Central memory CD4-positive, alpha-beta T cell (primary cell): ENCODE measurements at places on chromosomes 2 and 18.

- DNase-seq: no peak
These were observed 267.1 kb downstream of the ICOS start for GRCh38 chr2:204203704-204204103.

DNA sequence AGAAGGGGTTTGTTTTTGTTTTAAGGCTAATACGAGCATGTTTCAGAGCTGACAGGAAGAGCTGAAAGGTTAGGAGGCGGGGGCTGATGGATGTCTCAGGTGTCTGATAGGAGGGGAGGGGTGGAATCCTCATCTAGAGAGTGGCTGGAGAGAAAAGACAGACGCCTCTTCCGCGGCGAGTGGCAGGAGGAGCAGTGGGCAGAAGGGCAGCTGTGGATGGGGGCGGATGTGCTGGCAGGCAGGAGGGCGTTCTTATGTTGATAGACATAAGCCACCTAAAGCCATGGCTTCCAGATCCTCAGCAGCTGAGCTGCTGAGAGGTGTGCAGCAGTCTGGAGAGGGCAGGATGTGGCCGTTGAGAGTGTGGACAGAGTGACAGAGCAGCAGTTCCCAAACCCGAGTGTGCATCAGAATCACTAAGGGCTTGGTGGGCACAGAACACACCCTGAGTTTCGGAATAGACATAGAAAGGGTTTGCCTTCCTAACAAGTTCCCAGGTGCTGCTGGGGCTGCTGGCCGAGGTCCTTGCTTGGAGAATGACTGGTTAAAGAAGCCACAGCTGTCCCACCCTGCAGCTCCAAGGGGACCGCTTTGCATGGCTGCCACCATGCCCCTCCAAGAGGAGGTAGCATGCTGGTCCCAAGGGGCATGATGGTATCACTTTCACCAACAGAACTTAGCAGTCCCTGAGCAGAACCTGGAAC, 3.0 kb upstream of the ITM2C start:
- no peak for DNase-seq

DNA sequence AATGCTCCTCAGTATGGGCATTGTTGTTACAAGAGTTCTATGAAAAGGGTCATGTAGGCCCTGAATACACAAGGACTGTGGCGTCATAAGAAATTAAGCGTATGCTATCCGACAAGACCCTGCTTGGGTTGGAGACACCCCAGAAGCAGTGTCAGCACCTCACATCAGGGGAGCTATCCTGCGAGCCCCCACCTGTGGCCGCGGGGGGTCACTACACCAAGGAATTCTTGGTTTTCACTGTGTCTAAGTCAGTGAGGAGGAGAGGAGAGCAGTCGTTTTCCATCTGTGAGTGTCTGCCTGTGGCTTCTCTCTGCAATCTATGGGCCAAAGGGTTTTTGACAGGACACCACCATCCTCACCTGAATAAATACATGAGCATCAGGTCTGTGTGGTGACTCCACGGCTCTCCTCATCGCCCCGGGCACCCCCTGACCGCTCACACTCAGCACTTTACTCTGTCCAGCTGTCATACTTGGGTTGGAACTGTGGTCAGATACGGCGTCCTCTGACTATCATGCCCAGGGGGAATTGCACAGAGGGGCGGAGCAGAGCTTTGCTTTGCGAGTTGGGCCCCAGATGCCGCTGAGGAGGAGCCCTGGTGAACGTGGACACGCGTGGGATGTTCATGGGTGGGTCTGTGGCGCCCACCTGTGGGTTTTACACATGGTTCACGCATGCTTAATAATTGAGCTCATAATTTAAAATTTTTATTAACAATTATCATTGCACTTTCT, 235.5 kb downstream of the MYT1L start:
- no peak for DNase-seq

DNA sequence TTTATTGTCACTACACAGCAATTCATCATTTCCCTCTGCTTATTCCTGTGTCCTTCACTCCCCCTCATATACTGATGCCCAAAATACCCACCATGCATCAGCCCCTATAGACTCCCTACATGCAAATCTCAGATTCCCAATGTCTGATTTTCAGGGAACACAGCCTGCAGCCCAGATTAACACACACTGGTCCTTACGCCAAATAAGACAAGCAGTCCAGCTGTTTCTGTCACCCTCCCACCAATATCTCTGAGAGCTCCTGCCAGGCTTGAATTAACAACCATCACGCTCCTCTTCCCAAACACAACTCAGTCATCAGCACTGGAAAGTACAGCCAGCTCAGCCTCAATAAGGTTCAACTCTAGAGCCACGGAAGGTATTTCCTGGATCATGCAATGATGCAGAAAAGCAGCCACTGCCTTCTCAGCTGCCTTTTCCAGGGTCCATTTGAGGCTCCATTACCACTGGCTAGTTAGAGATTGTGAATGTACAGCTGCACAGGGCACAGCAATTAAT, 39.0 kb upstream of the SLC35F5 start:
- DNase-seq: no peak

DNA sequence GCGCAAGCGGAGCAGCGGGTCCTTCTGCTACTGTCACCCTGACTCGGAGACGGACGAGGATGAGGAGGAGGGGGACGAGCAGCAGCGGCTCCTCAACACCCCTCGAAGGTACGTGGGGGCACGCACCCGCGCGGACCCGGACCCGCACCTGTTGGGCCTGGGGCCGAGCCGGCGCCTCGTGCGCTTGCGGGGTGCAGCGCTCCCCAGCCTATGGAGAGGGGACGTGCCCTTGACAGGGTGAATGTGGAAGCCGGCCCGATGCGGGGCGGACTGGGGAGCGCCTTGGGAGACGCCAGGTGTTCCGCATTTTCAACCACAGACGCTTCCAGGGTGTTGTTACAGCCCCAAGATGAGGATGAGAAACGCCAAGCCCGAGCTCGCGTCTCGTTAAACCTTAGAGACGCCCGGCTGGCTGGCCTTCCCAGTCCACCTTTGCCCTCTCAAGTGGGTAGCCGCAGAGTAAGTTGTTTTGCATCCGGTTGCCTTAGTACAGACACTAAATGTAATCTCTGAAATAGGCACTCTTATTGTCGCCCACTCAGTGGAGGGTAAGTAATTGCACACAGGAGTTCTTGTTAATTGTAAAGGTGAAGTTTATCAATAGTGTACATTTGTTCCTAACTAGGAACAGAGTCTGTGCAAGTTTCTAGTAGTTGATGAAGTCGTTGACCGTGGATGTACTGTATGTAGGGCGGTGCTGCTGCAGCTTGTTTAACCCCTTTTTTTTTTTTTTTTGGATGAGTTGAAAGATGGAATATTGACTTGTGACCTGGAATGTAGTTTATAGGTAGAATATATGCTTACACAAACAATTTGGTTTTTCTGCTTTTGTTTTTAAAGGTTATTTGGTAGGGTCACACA, 815 bp downstream of the GMCL1 start:
- peak; percentile 51 for DNase-seq

DNA sequence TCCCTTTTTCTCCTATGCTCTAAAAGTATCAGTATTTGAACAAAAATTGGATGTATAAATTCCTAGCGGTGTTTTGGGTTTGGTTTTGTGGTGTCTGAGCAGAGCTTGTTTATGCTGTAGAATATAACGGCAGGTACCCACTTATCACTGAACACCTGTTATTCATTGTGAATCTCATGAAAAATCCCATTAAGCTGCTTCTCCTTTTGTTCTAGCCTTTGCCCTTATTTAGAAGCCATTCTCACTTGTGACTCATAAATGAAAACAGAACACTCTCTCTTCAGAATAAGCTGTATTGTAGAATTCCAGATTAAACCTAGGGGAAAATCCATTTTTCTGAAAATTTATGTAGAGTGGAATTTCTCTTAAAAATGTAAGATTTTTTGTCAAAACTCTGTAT, 104.0 kb downstream of the PRPF40A start:
- no peak for DNase-seq
